WTC11 (cell line): ENCODE measurements at places on chromosomes 6 and 20.

DNA sequence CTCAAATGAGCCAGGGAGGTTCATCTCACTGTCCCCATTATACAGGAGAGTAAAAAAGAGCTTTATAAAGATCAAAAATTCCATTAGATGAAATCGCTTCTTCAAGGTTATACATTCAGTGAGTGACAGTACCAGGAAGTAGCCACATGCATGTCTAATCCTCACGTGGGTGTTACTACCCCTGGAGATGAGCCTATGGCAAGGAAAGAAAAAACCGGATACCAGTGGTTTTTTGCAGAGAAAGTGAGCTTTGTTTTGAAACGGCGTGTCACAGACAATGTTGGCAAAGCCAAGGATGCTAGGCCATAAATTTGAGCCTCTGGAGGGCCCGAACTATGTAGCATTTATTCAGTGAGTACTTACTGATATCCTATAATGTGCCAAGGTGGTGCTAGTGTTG is 215.0 kb upstream of the RIN2 start:
- DNase-seq = no peak

DNA sequence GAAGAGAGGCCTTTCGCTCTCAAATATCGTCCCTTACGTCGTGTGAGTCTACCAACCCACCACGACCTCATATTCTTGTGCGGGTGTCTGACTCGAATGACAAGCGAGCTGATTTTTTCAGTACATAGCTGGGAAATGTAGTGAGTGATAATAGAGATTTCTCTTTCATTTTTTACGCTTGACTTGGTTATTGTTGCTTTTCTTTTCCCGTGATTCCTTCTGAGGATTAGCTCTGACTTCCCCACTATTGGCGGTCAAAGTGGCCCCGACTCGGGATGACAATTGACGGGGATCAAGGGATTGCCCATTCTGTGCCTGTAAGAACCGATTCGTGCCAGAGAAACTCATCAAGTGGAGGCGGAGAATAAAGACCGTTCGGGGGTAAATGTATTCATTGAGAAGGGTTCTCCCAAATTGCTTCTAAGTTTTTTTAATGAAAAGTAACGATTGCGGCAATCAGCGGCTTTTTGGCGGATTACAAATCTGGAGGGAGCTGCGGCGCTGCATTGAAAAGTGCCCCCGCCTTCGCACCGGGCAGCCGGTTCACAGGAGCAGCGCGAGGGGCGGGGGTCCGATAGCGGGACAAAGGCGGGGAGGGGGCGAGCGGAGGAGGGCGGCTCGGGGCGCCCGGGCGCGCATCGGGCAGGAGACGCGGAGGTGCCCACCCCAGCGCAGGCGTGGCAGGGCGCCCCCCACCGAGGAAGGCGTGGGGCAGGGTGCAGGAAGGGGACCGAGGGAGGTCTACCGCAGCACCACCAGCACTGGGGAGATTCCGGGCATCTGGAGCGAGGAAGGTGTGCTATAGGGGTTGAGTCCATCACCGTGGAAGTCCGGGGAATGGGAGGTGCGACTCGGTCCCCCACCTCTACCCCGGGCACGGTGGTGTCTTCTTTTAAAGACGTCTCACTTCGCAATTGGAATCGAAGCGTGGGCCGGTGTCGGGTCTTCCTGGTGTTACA is 44.5 kb upstream of the OSTM1 start:
- peak; percentile 69 for DNase-seq

- no peak for DNase-seq
These were observed 5.1 kb downstream of the COX4I2 start for GRCh38 chr20:31642837-31643236.

DNA sequence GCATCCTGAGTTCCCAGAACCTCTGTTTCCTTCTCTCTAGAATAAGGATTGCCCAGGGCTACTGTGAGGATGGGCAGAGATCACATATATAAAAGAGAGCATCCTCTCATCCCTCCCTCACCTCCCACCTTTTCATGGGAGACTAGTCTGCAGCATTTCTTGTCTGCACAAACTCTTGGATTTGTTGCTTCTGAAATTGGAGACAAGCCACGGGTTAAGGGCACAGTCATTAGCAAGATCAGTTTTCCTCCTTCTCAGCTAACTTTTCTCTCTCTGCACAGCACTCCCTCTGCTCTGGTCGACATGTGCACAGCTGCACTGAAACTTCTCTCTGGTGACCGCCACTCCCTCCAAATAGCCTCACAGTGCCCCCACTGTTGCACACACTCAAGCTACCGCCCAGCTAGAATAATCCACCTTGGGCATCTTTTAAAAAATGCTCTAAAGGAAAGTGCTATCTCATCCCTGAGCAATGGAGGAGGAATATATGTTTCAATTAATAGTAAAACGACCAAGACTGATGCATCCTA is 50.9 kb upstream of the DUSP22 start:
- no peak for DNase-seq

GRCh38 chr6:72035966-72036365 is 149.6 kb downstream of the RIMS1 start:
- no peak for DNase-seq

DNA sequence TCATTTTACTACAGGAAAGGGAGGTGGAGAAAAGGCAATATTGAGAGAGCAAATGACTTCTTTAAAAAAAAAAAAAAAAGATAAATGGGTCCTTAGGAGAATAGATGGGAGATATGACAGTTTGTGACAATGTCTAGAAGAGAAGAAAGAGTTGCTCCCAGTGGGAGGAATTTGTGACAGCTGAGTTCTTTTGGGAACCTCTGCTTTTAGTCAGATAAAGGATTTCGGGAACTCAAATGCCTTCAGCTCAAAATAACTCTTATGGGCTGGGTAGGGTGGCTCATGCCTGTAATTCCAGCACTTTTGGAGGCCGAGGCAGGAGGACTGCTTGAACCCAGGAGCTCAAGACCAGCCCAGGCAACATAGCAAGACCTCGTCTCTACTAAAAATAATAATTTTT is 13.1 kb downstream of the TPD52L1 start:
- no peak for DNase-seq

- DNase-seq = peak; percentile 86
These were observed at the start of gene CDKN1A for GRCh38 chr6:36678488-36679042. Gene CDKN1A (plus strand): TSS chr6:36678714. CDS start chr6:36684102, 5,388 bp downstream.

DNA sequence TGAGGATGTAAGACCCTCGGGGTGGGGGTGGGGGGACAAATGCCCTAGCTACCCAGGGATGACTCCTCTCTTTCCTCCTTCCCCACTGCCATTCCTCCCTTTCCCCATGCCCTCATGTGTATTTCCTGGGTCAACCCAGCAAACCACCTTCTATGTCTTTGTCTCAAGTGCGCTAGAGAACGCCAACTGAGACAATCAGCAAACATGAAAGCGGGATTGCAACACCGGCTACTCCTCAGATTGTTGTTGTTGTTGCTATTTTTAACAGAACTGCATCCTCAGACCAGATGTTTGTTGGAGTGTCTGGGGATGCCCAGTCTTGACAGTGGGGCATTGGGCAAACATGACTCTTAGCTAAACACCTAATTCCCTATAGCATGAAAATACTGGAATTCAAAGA is 39.3 kb upstream of the HIVEP1 start:
- DNase-seq = no peak

DNA sequence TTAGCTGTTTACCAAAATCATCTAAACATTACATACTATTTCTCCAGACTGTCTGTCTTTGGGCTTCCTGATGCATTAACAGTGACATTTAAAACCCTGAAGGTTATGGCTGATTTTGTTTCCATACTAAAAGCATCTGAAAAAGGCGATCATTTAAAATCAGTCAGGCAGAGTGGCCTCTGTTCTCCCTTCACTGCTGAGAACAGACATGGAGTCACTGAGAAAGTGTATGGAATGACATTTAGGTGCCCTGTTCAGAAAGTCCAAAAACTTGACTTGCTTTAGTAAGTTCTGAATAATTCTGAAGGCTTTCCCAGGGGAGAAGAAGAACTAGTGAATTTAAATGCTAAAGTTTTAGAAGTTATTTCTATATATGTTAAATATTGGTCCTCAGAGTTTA is 83.0 kb downstream of the MAP7 start:
- no peak for DNase-seq

DNA sequence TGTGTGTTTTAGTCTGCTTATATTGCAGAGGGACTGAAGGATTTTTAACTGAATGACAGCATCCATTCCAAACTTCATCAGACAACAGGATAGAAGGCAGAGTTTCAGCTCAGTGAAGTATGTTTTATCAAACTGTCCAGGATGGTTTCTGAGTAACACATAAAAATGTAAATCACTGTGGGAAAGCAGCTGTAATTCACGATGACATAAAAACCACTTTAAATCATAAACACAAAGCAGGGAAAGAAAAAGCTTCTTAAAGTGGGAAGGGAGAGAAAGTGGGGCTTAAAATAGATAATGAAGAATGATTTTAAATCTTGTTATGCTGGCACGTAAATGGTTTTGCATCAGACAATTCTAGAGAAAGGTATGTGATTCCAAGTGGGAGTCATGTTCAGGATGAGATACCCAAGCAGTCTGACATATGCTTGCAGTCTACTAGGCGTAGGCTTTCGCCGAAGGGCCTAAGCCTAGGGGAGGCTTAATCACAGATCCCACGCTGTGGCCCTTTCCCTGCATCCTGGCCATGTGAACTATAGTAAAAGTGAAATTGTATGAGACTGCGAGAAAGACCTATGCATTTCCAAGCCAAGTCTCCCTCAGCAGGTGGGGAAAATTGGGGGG is 610.6 kb downstream of the PRKN start:
- no peak for DNase-seq

DNA sequence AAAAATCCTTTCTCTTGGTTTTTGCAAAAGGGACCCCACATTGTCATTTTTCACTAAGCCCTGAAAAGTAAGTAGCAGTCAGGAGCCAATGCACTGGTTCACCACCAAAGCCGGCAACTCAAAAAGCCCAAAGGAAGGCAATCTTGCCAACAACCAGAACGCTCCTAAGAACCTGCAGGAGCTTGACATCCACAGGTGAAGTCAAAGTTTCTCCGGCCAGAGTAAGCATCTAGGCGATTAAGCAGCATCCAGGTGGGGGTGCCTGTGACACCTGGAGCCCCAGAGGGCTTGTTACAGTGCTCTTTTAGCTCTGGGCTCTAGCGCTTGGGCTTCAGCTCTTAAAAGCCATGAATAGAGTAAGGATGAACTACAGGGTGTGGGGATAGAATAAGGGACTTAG is 36.1 kb downstream of the SLC35D3 start:
- no peak for DNase-seq
